ENCODE measurements at places on chromosomes 4 and X. TPM values are rescaled to one million over a fixed set of nuclear protein-coding genes. Genes with fewer than 3 reads are reported as not detected.

PIR gene
- 15.8 TPM for total RNA-seq

SLC34A2 gene
- not detected for total RNA-seq

SYTL5 gene
- total RNA-seq = 1.8 TPM

MAGEA8 gene
- total RNA-seq = not detected

PPP4R3C gene
- total RNA-seq = not detected

DNA sequence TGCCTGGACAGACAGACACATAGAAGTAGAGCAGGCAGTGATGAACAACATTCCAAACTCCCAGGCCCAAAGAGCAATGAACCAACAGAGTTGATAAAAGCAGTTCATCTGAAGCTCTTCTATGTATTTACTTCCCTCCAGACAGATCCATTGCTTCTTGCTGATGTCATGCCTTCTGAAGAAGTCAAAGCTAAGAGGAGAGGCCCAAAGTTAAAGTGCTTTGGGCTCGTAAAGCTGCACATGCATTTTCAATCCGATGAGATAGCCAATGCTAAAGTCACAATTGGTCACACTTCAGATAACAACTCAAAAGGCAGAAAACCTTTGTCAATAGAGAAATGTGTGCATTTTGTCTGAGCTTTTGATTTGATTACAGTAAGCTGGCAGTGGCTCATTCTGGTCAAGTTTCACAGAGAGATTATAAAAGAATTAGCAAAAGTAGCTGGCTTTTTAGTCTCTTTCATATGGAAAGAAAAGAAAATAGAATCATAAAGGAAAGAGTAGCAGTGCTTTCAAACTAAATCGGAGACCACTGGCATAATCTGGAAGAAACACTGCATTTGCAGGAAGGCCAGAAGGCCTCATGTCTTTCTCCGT, 82.0 kb downstream of the GPC4 start:
- H3K36me3 ChIP-seq = no peaks in the 10 kb centered on the region
- H3K4me1 ChIP-seq = no peaks in the 10 kb centered on the region
- no peak overlapping the region for H3K4me3 ChIP-seq
- H3K27ac ChIP-seq = no peak overlapping the region

DNA sequence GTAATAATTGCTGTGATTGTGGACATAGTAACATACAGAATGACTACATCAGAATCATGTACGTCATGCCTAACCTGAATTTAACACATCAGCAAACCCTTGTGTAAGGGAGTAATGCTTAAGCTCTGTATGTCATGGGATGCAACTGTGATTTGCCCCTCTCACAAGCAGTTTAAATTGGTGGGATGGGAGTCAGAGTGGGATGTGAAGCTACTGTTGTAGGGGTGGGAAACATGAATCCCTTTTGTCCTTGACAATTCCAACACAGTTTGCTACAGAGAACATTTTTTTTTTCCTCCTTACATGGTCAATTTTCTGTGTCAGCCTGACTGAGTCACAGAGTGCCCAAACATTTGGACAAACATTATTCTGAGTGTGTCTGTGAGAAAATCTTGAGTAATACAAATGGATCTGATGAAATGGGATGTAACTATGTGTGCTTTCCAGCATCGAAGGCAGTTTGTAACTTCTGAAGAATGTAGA, 392.8 kb downstream of the GPM6A start:
- no peaks in the 10 kb centered on the region for H3K36me3 ChIP-seq
- no peak for DNase-seq
- H3K4me1 ChIP-seq = no peaks in the 10 kb centered on the region
- no peak overlapping the region for H3K27ac ChIP-seq

DNA sequence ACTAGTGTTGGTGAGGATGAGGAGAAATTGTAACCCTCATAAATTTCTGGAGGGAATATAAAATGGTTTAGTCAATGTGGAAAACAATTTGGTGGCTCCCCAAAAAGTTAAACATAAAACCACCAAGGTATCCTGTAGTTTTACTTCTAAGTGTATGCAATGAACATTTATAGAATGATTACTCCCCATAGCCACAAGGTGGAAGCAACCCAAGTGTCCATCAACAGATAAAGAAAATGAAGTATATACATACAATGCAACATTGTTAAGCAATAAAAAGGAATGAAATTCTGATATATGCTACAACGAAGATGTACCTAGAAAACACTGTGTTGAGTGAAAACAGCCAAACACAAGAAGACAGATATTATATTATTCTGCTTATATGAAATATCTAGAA, 569.1 kb upstream of the GRID2 start:
- no peak overlapping the region for H3K4me3 ChIP-seq
- H3K27me3 ChIP-seq = no peaks in the 10 kb centered on the region
- no peaks in the 10 kb centered on the region for H3K36me3 ChIP-seq
- no peak overlapping the region for H3K27ac ChIP-seq

- H3K27me3 ChIP-seq = no peaks in the 10 kb centered on the region
- H3K27ac ChIP-seq = no peak overlapping the region
- H3K4me3 ChIP-seq = no peak overlapping the region
- no peaks in the 10 kb centered on the region for H3K4me1 ChIP-seq
- H3K36me3 ChIP-seq = no peaks in the 10 kb centered on the region
Measured at GRCh38 chrX:129632443-129632842, 22.3 kb downstream of the APLN start.

- H3K4me1 ChIP-seq = peaks cover 28% of the 10 kb centered on the region
- H3K27ac ChIP-seq = peak overlapping the region; percentile 78
- H3K4me3 ChIP-seq = peak overlapping the region; percentile 29
- peaks cover 4% of the 10 kb centered on the region for H3K36me3 ChIP-seq
- DNase-seq = no peak
Measured at GRCh38 chr4:15682242-15683142, 865 bp downstream of the FAM200B start.

GRCh38 chrX:154748712-154749339, 2.1 kb downstream of the GAB3 start:
- peak; percentile 35 for DNase-seq
- no peaks in the 10 kb centered on the region for H3K27me3 ChIP-seq
- no peaks in the 10 kb centered on the region for H3K36me3 ChIP-seq
- no peak overlapping the region for H3K27ac ChIP-seq
- no peaks in the 10 kb centered on the region for H3K4me1 ChIP-seq

DNA sequence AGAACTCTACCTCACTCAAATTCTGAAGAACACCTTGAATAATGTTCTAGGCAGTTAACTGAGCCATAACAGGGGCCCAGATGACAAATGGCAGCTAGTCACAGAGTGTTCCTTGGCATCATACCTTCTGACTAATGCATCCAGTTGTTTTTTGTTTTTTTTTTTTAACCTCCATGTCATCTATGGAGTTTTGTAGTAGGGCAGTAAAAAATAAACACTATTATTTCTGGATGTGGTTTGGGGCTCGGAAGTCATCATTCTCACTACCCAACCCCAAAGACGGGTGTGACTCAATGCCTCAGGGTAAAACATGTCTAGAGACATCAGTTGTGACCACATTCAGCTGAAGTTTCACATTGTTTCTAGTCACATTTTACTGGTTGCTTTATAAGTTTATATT, 31.2 kb upstream of the MCF2 start:
- no peak overlapping the region for H3K4me3 ChIP-seq
- no peaks in the 10 kb centered on the region for H3K4me1 ChIP-seq
- no peaks in the 10 kb centered on the region for H3K36me3 ChIP-seq
- no peaks in the 10 kb centered on the region for H3K27me3 ChIP-seq
- DNase-seq = no peak

DNA sequence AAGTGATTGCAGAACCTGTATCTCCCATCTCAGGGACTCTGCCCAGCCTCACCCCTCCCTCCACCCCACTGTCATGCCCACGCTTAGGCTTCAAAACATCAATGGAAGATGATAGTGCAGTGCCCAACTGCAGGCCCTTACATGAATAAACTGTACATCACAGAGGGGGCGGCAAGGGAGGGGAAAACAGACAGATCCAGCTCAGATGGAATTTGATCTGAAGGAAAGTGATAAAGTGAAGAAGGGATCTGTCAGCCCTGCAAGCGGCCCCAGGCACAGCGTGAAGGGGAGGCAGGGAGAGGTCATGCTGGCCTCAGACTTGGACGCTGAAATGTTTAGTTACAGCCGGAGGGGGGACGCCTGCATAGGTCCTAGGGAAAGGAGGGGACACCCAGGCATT, 38.5 kb downstream of the GYG2 start:
- no peak overlapping the region for H3K4me3 ChIP-seq
- no peaks in the 10 kb centered on the region for H3K4me1 ChIP-seq
- no peak overlapping the region for H3K27ac ChIP-seq

Measured in adrenal gland (tissue), 19 donors.